ENCODE measurements at places on chromosomes 1 and 21. TPM values are rescaled to one million over a fixed set of nuclear protein-coding genes. Genes with fewer than 3 reads are reported as not detected.

- H3K4me1 ChIP-seq, result peaks cover 4% of the 10 kb centered on the region
- H3K27me3 ChIP-seq, result no peaks in the 10 kb centered on the region
- no peaks in the 10 kb centered on the region for H3K36me3 ChIP-seq
- H3K27ac ChIP-seq, result no peak overlapping the region
- no peak for DNase-seq
- no peak overlapping the region for H3K4me3 ChIP-seq
Measured at GRCh38 chr1:179190861-179191260, 38.6 kb downstream of the ABL2 start.

GRCh38 chr1:151820940-151821339 is 10.7 kb downstream of the RORC start:
- peaks cover 64% of the 10 kb centered on the region for H3K4me1 ChIP-seq
- no peak overlapping the region for H3K4me3 ChIP-seq
- no peak overlapping the region for H3K27ac ChIP-seq
- H3K27me3 ChIP-seq, result no peaks in the 10 kb centered on the region
- peak; percentile 50 for DNase-seq
- H3K36me3 ChIP-seq, result no peaks in the 10 kb centered on the region

DNA sequence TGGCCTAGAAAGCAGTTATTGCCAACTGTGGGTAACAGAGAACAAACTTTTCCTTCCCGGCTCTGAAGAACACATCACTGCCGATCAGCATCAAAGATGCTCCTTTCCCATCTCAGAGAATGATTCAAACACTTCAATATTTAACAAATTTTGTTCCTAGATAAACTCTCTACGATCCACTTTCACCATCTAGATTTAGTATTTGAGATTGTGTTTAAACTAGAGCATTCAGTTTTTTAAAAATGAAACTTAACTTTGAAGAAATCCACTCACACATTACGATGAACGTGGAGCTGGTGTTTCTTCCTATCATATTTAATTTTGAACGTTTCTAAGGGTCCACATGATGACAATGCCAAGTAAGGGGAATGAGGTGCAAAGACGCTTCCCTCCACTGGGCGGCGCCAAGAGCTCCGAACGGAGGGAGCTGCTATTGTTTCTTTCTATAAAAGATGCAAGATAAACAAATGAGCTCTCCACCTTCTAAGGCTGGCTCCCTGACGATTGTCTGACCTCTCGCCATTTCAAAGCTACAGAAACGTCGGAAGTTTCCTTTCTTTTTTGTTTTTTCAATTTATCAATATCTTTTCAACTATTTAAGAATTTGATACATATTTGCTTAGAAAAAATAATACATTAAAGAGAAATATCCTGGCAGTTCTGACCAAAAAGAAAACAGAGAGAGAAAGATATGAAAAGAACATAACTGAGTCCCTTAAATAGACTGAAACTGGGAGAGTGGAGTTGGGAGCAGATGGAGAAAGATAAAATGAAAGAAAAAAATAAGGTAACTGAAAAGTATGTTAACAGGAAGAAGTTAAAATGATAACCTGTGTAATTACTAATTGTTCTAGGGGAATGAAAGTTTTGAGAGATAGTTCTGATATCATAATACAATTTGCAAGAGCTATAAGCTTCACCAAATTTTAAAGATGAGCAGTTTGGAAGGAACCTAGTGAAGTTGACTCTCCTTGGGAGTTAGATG is 4.4 kb upstream of the BARHL2 start:
- H3K27ac ChIP-seq, result no peak overlapping the region
- DNase-seq, result no peak
- peaks cover 49% of the 10 kb centered on the region for H3K4me1 ChIP-seq
- H3K4me3 ChIP-seq, result no peak overlapping the region
- no peaks in the 10 kb centered on the region for H3K36me3 ChIP-seq
- H3K27me3 ChIP-seq, result peaks cover 88% of the 10 kb centered on the region

DNA sequence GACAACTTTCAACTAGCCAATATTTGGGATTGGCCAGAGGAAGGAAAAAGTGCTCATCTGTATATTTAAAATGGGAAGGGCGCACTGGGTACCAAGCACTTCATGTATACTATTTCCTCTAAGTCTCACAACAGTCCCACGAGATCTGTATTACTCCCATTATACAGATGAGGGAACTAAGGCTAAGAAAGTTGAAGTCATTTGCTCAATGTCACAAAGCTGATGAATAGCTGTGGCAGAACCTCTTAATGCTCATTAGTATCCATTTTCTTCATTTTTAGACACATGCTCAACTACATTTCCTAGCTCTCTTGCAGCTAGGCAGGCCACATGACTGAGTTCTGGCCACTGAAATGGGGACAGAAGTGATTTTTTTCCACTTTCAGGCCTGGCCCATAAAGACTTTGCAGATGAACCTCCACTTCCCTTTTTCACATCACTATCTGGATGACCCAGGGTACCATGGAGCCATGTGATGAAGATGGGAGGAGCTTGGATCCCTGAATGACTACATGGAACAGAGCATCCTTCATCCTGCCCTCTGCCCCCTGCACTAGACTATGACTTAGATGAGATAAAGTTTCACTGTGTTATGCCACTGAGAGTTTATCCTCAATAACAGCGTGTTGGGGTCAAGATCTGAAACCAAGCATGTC is 31.8 kb downstream of the ATF3 start:
- no peaks in the 10 kb centered on the region for H3K36me3 ChIP-seq
- H3K27ac ChIP-seq, result no peak overlapping the region
- peaks cover 22% of the 10 kb centered on the region for H3K4me1 ChIP-seq
- DNase-seq, result no peak
- no peaks in the 10 kb centered on the region for H3K27me3 ChIP-seq

DNA sequence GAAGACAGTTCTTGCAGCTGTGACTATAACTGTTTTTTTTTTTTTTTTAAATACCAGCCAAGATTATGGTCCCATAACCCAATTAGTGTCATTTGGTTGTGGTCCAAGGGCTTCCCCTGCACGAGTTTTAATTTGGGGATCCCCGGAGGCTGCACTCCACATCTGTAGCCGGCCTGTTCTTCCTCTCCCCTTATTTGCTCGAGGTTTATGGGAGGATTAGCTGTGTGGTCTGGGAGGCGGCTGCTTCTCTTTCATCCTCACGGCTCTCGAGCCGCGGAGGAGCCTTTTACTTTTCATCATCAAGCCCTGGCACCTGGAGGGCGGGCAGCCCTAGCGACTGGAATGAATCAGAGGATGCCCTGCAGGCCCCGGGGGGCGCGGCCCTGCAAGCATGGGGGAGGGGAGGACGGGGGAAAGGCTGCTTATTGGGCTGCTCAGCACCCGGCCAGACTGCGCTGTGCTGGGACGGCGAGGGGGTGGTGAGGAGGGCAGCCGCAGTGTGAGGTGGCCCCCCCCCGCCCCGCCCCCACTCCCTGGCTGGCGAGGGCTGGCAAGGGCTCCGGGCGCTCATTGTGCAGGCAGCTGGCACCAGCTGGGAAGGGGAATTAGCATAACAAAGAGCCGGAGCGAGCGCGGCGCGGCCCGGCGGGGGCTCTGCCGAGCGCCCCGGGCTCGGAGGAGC is 18.5 kb downstream of the SERTAD4 start:
- H3K27me3 ChIP-seq, result peaks cover 38% of the 10 kb centered on the region
- no peak overlapping the region for H3K4me3 ChIP-seq
- no peak overlapping the region for H3K27ac ChIP-seq
- H3K36me3 ChIP-seq, result no peaks in the 10 kb centered on the region

DNA sequence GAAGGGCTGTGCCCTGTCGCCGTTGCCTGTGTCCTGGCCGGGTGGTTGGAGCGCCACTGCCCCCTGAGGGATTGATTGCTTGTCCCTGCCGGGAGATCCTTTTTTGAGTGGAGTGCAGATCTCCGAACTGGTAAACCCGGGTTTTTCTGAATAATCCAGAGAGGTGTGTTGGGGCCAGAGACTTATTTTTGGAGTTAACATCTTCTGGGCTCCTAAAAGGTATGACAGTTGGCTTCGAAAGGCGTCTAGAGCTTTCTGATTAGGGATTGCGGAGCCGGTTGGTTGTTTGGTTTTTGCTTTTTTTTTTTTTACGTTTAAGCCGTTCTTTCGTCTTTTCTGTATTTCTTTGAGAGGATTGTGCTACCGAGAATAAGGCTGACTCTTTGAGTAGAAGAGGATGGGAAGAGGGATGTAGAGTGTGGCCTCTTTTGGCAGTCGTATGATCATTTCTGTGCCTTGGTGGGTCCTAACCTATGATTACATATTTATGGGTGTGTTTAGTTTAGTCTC is 756 bp downstream of the RLF start:
- H3K4me1 ChIP-seq, result peaks cover 11% of the 10 kb centered on the region
- peak overlapping the region; percentile 91 for H3K4me3 ChIP-seq
- DNase-seq, result no peak
- H3K27me3 ChIP-seq, result no peaks in the 10 kb centered on the region
- peak overlapping the region; percentile 99 for H3K27ac ChIP-seq
- no peaks in the 10 kb centered on the region for H3K36me3 ChIP-seq

- no peak overlapping the region for H3K27ac ChIP-seq
- H3K36me3 ChIP-seq, result peaks cover 4% of the 10 kb centered on the region
- H3K27me3 ChIP-seq, result no peaks in the 10 kb centered on the region
- DNase-seq, result no peak
Measured at GRCh38 chr1:11053758-11054137, 6.1 kb downstream of the SRM start.

DNA sequence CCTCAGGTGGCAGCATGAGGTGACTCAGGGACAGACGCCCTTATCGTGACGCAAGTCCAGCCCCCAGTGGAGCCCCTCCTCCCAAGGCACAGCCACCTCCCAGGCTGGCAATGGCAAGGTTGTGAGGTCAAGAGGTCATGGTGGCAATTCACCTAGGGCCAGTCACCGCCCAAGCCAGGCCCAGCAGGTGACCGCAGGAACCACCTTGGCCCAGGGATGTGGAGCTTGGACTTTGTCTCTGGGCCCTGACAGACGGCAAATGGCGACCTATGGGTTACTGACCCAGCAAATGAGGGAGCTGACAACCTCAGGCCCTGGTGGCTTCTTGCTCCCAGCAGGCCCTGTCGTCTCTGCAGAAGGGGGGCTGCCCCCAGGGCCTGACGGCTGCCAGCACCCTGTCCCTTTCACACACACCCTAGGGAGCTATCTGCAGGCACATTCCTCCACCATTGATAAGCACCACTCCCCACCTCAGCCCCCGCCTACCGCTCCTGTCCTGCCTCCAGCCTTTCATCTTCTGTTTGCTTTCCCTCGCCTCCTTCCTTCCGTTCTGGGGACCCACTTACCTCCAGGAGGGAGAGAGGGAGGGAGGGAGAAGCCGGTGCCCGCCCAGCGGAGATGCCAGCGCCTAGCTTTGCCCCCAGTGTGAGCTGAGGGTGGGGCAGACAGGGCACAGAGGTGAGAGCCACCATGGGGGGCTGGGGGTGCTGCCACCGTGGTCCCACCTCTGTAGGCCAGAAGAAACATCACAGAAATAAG is 12.1 kb downstream of the EPHA2 start:
- no peak for DNase-seq
- no peak overlapping the region for H3K27ac ChIP-seq
- H3K27me3 ChIP-seq, result no peaks in the 10 kb centered on the region
- no peak overlapping the region for H3K4me3 ChIP-seq
- H3K4me1 ChIP-seq, result peaks cover 8% of the 10 kb centered on the region
- H3K36me3 ChIP-seq, result no peaks in the 10 kb centered on the region

DNA sequence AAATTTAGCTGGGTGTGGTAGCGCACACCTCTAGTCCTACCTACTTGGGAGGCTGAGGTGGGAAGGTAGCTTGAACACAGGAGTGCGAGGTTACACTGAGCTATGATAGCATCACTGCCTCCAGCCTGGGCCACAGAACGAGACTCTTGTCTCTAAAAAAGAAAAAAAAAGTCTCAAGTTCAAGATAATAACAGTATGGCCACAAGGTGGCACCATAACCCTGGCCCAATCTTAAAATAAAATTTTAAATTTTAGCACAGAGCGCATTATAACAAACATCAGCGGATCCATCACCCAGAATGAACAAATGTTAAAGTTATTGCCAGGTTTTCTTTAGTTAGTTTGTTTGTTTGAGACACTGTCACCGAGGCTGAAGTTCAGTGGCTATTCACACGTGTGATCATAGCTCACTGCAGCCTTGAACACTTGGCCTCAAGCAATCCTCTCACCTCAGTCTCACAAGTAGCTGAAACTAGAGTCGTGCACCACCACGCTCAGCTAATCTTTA is 2.9 kb upstream of the HTR6 start:
- peaks cover 9% of the 10 kb centered on the region for H3K27me3 ChIP-seq
- no peak for DNase-seq
- no peaks in the 10 kb centered on the region for H3K36me3 ChIP-seq
- H3K4me1 ChIP-seq, result peaks cover 18% of the 10 kb centered on the region
- no peak overlapping the region for H3K27ac ChIP-seq

- peaks cover 28% of the 10 kb centered on the region for H3K27me3 ChIP-seq
- H3K27ac ChIP-seq, result no peak overlapping the region
- no peak for DNase-seq
- no peaks in the 10 kb centered on the region for H3K36me3 ChIP-seq
- H3K4me3 ChIP-seq, result no peak overlapping the region
- H3K4me1 ChIP-seq, result peaks cover 13% of the 10 kb centered on the region
Measured at GRCh38 chr1:32465578-32465933, 684 bp downstream of the ZBTB8B start.

The GNAI3 gene
- total RNA-seq, result 7.6 TPM

The HRNR gene
- not detected for total RNA-seq

- H3K4me3 ChIP-seq, result no peak overlapping the region
- no peaks in the 10 kb centered on the region for H3K27me3 ChIP-seq
- no peaks in the 10 kb centered on the region for H3K4me1 ChIP-seq
- no peak for DNase-seq
Measured at GRCh38 chr1:58762806-58763205, 21.0 kb downstream of the JUN start.

The OR6N1 gene
- total RNA-seq, result not detected

The NHLH1 gene
- not detected for total RNA-seq

The IGSF3 gene
- total RNA-seq, result 0.05 TPM

GRCh38 chr1:158177700-158178450 is 2.8 kb upstream of the CD1D start:
- DNase-seq, result no peak
- no peak overlapping the region for H3K27ac ChIP-seq
- peak overlapping the region; percentile 15 for H3K4me3 ChIP-seq
- H3K36me3 ChIP-seq, result no peaks in the 10 kb centered on the region
- peaks cover 17% of the 10 kb centered on the region for H3K27me3 ChIP-seq

- no peak overlapping the region for H3K4me3 ChIP-seq
- no peaks in the 10 kb centered on the region for H3K4me1 ChIP-seq
- H3K27ac ChIP-seq, result no peak overlapping the region
- no peaks in the 10 kb centered on the region for H3K36me3 ChIP-seq
- DNase-seq, result no peak
Measured at GRCh38 chr1:218464871-218465270, 119.7 kb downstream of the TGFB2 start.

DNA sequence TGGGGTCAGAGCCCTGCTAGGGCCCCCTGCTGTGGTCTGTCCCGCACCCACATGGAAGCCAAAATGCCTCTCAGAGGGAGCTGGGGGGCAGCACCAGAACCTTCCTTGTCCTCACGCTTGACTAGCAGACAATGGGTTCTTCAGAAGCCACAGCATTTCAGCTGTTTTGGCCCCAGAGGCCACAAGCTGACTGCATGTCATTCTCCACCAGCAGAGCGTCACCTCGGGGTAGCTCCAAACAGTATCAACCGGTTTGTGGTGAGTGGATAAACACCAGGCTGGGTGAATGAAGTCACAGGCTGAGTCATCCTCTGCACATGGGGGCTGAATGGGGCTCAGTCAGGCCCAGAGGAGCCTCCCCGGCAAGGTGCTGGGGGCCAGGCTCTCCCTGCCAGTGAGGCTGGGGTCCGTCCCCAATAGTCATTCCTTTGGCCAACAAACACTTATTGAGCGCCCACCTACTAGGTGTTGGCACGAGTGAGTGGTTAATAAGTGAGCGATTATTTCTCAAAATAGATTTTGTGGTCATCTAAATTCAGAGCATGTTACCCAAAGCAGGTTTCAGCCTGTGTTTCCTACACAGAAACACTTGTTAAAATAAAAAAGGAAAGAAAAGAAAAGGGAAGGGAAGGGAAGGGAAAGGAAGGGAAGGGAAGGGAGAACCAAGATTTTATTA is 9.1 kb downstream of the OLIG1 start:
- DNase-seq, result peak; percentile 33
- H3K4me3 ChIP-seq, result no peak overlapping the region
- no peak overlapping the region for H3K27ac ChIP-seq
- no peaks in the 10 kb centered on the region for H3K36me3 ChIP-seq

Measured in natural killer cell (primary cell).